HL-60 (cell line): ENCODE measurements at places on chromosomes 5 and 9.

DNA sequence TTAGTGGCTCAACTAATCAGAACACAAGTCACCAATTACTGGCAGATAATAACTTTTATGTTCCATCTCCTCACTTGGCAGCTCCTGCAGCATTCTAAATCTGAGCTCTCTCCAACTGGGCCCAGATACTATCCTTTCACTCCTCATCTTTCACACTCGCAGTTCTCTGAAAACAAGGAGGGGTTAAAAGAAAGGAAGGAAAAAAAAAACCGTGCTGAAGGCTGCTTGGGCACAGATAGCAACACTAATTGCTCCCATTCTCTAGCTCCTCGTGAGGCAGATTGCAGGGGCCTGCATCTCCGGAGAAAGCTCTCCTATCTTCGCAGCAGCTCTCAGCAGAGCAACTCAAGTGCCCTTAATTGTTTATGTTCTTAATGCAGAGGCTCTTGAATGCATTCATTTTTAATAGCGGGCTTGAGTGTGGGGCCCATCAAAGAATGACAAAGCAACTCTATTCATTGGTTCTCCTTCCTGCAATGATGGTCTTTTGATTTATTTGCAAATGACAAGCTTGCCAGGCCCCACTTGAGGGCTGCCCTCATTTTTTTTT is 23.9 kb downstream of the TLE1 start:
- no peak for DNase-seq

DNA sequence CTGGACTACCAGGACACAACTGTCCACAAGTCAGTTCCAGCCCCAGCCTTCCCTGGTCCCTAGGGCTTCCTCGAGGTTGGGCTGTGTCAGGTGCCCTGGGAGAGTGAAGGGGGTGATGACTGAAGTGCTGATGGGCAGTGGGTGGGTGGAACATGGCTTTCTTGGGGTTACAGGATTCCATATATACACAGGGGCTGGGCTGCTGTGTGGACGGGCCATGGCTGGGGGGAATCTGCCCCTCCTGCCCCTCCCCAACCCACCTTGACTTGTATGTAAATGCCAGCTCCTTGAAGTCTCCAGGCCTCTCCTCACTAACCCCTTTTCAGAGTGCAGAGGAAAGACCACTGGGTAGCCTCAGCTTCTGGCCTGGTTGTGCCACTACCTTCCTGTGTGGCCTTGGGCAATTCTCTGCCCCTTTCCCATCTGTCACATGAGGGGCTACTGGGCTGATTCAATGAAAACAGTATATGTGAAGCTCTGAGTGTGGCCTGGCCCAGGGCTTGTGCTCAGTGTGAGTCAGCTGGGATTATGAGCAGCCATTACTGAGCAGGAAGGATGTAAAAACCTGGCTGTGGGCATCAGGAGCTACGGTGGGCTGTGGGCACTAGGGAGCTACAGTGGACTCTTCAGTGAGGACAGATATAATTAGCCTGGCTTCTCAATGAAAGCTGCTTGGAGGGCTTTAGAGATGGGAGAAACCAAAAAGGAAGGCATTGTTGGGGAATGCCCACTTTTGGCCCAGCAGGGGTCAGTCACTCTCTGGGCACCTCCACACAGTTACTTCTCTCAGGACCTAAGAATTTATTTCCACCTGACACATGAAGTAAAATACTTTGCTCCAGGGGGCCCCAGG is 23.3 kb downstream of the PITX1 start:
- no peak for DNase-seq

DNA sequence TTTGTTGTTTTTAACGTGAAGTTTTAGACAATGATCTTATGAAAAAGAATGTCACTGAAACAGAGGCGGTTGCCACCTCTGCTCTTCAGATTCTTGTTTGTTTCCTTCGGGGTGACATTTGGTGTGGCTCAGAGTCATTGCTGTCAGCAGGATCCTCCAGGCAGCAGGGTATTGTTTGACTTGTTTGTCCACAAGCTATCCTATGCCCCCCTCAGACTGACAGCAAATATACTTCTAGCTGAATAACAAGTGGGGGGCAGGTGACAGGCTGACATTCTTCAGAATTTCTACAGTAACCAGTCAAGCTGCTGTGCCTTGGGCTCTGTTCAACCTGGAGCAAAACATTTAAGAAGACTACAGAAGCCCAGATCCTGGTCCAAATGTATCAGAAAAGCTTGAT is 383.3 kb downstream of the YTHDC2 start:
- DNase-seq: no peak

DNA sequence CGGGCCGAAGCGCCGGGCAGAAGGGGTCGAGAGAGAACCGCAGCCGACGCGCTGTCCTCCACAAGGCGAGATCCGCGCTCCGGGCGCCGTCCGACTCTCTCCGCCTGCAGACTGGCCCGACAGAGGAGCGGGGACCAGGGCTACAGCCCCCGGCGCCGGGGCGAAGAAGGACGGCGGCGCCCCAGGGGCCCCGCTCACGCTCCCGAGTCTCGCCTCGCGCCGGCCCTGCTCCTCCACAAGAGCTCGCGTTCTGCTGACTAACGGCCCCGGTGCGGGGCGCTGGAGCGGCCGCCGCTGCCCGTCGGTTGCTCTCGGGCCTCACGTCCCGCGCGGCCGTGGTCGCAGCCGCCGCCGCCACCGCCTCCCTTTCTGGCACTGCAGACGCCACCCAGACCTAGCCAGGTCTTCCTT is 338 bp downstream of the ABHD17B start:
- no peak for DNase-seq

GRCh38 chr5:399296-400281 is 43.4 kb upstream of the EXOC3 start:
- peak; percentile 99 for DNase-seq

DNA sequence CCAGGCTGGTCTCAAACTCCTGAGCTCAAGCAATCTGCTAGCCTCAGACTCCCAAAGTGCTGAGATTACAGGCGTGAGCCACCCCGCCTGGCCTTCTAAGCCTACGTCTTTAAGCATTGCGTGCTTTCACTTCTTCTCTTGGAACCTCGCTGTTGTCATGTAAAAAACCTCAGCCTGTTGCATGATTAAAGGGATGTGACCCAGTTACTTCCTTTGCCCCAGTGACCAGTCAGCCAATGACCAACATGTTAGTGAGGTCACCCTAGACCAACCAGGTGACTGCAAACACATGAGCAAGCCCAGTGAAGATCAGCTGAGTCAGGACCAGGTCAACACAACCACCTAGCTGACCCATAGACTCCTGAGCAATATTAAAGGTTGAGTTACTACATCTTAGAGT is 10.5 kb downstream of the KIF4B start:
- DNase-seq: no peak
